ENCODE measurements at places on chromosomes 7 and 10.

DNA sequence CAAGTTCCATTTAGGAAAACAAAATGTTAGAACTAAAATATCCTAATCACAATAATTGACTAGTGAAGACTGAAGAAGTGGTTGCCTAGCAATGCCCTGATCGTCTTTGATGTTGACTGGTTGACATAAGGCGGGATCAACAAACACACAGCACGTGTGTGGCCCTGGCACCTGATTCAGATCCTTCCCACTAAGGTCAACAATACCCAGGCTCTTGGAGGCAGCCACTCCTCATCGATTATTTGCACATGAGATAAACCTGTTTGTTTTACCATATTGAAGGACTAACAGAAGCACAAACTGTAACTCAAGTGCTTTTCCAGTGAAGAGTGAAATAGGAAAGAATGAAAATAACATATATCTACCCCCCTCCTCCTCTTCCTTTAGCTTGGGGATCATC is 15.6 kb downstream of the FANK1 start:
- no peak for DNase-seq

DNA sequence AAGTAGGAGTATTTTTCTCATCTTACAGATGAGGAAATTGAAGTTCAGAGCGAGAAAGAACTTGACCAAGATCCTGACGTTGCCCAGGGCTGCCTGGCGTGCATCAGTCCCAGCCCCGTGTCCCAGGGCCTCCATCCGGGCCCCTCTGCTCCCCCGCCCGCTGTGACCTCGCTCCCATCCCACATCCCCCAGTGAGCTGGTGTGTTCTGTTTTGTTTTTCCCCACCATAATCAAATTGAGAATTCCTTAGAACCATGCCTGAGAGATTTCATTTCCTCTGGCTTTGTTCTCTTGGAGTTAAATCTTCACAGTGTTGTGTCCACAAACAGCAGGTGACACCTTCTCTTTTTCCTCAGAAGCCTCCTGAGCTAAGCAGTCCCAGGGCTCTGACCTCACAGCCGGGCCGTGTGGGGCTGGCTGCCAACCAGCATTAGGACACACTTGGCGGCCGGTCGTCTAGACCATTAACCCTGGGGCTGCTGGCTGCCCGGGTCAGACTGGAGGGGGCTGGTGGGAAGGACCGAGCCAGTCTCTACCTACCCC is 44.3 kb downstream of the PFKP start:
- no peak for DNase-seq

GRCh38 chr10:36266923-36267322 is 624.8 kb upstream of the FZD8 start:
- no peak for DNase-seq

GRCh38 chr7:117836-118614 is 74.3 kb upstream of the FAM20C start:
- DNase-seq: no peak

DNA sequence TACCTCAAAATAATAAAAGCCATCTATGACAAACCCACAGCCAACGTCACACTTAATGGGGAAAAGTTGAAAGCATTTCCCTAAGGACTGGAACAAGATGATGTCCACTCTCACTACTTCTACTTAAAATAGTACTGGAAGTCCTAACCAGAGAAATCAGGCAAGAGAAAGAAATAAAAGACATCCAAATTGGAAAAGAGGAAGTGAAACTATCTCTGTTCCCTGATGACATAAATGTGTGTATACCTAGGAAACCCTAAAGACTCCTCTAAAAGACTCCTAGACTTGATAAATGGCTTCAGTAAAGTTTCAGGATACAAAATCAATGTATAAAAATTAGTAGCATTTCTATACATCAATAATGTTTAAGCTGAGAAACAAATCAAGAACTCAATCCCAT is 314.1 kb downstream of the WDR37 start:
- no peak for DNase-seq

DNA sequence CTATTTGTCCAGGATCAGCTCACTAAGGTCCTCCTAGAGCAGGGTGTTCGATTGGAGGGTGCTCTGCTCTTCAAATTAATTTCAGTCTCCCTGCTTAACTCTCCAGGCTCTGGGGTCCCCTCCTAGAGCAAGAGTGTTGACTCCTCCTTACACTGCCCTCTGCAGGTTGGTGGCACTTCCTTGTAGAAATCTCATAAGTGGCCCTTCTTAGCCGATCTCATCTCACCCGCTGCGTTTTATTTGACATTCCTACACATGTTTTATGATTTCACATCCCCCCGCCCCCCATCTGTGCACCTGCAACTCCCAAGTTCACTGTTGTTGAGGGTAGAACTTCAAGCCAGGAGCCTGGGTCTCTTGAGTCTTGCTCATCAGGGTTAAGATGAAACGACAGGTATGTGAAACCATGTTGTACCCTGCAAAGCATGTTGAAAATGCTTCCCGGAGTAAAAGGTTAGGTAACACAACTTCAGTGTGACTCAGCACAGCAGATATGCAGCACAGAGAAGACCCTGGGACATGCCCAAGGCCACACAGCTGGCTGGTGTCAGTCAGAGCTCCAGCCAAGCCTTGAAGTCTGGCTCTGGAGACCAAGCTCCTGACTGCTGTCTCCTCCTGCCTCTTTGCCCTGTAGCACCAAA is 171.2 kb downstream of the PRKAG2 start:
- DNase-seq: no peak
